GM19239 (cell line): ENCODE measurements at places on chromosomes 5 and 9.

DNA sequence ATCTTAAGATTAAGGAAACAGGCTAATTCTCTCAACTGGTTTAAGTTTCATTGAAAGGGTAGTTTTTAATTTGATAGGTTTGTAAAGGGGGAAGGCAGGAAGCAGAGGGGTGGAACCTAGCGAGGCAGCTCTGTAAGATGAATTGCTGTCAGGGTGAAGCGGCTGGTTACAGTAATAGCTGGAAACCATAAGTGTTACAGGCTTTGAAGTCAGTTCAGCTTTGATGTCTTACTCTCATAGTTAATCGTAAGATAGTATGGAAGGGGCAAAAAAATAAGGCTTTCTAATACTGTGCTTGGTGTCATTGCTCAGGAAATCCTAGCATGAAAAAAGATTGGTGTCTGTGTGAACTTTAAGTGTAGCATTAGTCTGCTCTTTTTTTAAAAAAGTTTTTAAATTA, 20.3 kb downstream of the POU5F2 start:
- DNase-seq = no peak

GRCh38 chr9:135815830-135816650, 91.3 kb downstream of the CAMSAP1 start:
- no peak for DNase-seq

- no peak for DNase-seq
These were observed 48.7 kb downstream of the RUSC2 start for GRCh38 chr9:35538361-35539234.

DNA sequence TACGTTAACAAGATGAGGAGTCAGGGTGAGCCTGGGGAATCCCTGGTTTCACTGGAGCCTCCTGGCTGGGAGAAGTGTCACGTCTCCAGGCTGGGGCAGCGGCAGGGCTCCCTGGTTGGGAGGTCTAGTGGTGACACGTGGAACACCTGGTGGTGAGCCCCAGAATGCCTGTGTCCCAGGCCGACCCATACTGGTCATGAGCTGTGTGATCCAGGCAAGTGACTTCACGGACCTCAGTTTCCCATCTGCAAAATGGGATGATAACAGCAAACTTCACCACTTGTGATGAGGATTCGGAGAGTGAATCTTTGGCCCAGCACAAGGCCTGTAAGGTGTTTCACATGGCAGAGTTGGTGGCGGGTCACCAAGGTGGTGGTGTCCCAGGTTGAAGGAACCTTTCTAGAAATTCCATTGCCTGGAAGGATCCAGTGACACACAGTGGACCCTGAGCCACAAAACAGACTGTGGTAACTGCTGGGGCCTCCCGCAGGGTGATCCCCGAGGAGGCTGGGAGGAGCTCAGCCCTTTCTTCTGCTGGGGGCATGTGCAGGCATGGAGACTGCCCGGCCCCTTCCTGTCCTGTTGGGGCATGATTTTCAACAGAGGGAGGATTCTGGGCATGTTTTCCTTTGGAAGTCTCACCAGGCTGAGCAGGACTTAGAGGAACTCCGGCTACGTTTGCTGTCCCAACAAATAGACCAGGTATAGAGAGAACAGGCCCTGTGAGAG, 153.9 kb upstream of the IER5L start:
- DNase-seq = no peak

GRCh38 chr5:127492854-127493738, 24.3 kb upstream of the PRRC1 start:
- DNase-seq = peak; percentile 9
